A549 treated with Hydrocortisone at 1 μM for 4 hours (cell line): ENCODE measurements at places on chromosomes 16 and 17. TPM values are rescaled to one million over a fixed set of nuclear protein-coding genes. Genes with fewer than 3 reads are reported as not detected.

The CMTM2 gene
- total RNA-seq, result not detected in 5 replicates

The ADAD2 gene
- total RNA-seq, result not detected in 5 replicates

The TP53TG3B gene
- total RNA-seq, result 0.23 to 0.71 TPM in 2 of 5 replicates, not detected in the others

The PRSS22 gene
- 0.84 to 1.2 TPM (median 0.97 TPM) in 5 replicates for total RNA-seq

The TBC1D26 gene
- total RNA-seq, result 0.07 TPM in 1 of 5 replicates, not detected in the others

The OMG gene
- total RNA-seq, result not detected in 5 replicates

The PRKCA gene
- total RNA-seq, result 32.9 to 52.3 TPM (median 44.2 TPM) in 5 replicates

The RAB26 gene
- total RNA-seq, result 2.5 to 4.5 TPM (median 3.5 TPM) in 5 replicates

The ZPBP2 gene
- total RNA-seq, result not detected in 5 replicates

The GFAP gene
- 0.55 to 1.2 TPM (median 0.68 TPM) in 5 replicates for total RNA-seq

The OR1F1 gene
- total RNA-seq, result 0.15 to 0.44 TPM (median 0.31 TPM) in 5 replicates

The HASPIN gene
- total RNA-seq, result 12.4 to 16.1 TPM (median 12.6 TPM) in 5 replicates

The MYH1 gene
- not detected in 5 replicates for total RNA-seq

The CDH13 gene
- 0.06 TPM in 1 of 5 replicates, not detected in the others for total RNA-seq

The SPNS2 gene
- total RNA-seq, result 11.3 to 17.3 TPM (median 12.9 TPM) in 5 replicates

The PITPNM3 gene
- 1.7 to 2.8 TPM (median 2.1 TPM) in 5 replicates for total RNA-seq

The CACNG1 gene
- total RNA-seq, result 0.08 to 0.21 TPM (median 0.13 TPM) in 5 replicates

The TBC1D3 gene
- total RNA-seq, result not detected in 5 replicates

The EDC4 gene
- 55.4 to 57.6 TPM (median 56.0 TPM) in 5 replicates for total RNA-seq

The CD68 gene
- total RNA-seq, result 25.7 to 33.1 TPM (median 28.3 TPM) in 5 replicates

The ULK2 gene
- total RNA-seq, result 11.9 to 18.6 TPM (median 16.2 TPM) in 5 replicates

The MYH13 gene
- total RNA-seq, result 0.01 to 0.02 TPM in 2 of 5 replicates, not detected in the others

The ALOX15B gene
- total RNA-seq, result 0.21 to 0.48 TPM (median 0.31 TPM) in 5 replicates

The CACNG3 gene
- not detected in 5 replicates for total RNA-seq

The SAMD14 gene
- 0.35 to 0.56 TPM (median 0.37 TPM) in 5 replicates for total RNA-seq

The HSF4 gene
- total RNA-seq, result 13.1 to 17.8 TPM (median 14.8 TPM) in 5 replicates

The NPW gene
- 0.40 to 1.3 TPM (median 0.85 TPM) in 5 replicates for total RNA-seq

The HSPB9 gene
- not detected in 5 replicates for total RNA-seq

The PLD6 gene
- total RNA-seq, result 5.5 to 7.8 TPM (median 6.5 TPM) in 5 replicates

The MEIOB gene
- total RNA-seq, result 1.1 to 1.6 TPM (median 1.3 TPM) in 5 replicates

The TM4SF5 gene
- 0.21 to 1.0 TPM (median 0.47 TPM) in 5 replicates for total RNA-seq

The MAPT gene
- 1.5 to 2.3 TPM (median 1.9 TPM) in 5 replicates for total RNA-seq

The MYH11 gene
- 0.05 to 0.22 TPM (median 0.05 TPM) in 5 replicates for total RNA-seq

The ZACN gene
- 0.13 to 0.53 TPM (median 0.33 TPM) in 5 replicates for total RNA-seq

The C1QTNF1 gene
- total RNA-seq, result 45.9 to 57.7 TPM (median 49.2 TPM) in 5 replicates

The POLR2C gene
- total RNA-seq, result 106 to 183 TPM (median 107 TPM) in 5 replicates

The TEKT1 gene
- 0.03 to 0.27 TPM (median 0.16 TPM) in 5 replicates for total RNA-seq

The RTN4RL1 gene
- total RNA-seq, result 12.8 to 15.8 TPM (median 15.2 TPM) in 5 replicates

The LHX1 gene
- total RNA-seq, result 0.96 to 1.6 TPM (median 1.3 TPM) in 5 replicates

The TSPOAP1 gene
- total RNA-seq, result not detected in 5 replicates

The ABI3 gene
- total RNA-seq, result 0.12 TPM in 1 of 5 replicates, not detected in the others

The KRT20 gene
- total RNA-seq, result 0.14 to 0.41 TPM (median 0.17 TPM) in 5 replicates

The NF1 gene
- 14.7 to 24.3 TPM (median 19.2 TPM) in 5 replicates for total RNA-seq

The SLC7A5 gene
- 788 to 837 TPM (median 827 TPM) in 5 replicates for total RNA-seq
